ENCODE measurements at places on chromosomes 13 and 19. TPM values are rescaled to one million over a fixed set of nuclear protein-coding genes. Genes with fewer than 3 reads are reported as not detected.

The PEG3 gene
- 3.5 TPM for polyA plus RNA-seq

The FGF14 gene
- polyA plus RNA-seq = 0.59 TPM

The FUT3 gene
- polyA plus RNA-seq = 3.3 TPM

The SETDB2 gene
- polyA plus RNA-seq = 4.7 TPM

The DCT gene
- not detected for polyA plus RNA-seq

The IL11 gene
- 2.1 TPM for polyA plus RNA-seq

The CCDC61 gene
- 19.4 TPM for polyA plus RNA-seq

The SLAIN1 gene
- 7.5 TPM for polyA plus RNA-seq

The CEACAM16 gene
- polyA plus RNA-seq = not detected

The FSD1 gene
- not detected for polyA plus RNA-seq

The BEST2 gene
- polyA plus RNA-seq = not detected

The SMIM24 gene
- 62.6 TPM for polyA plus RNA-seq

The CPB2 gene
- polyA plus RNA-seq = not detected

The CDC42EP5 gene
- 55.2 TPM for polyA plus RNA-seq

The VSIG10L gene
- 0.25 TPM for polyA plus RNA-seq

The ZNF99 gene
- not detected for polyA plus RNA-seq

The SPACA4 gene
- polyA plus RNA-seq = 0.18 TPM

The MIA gene
- polyA plus RNA-seq = not detected

The PSPN gene
- polyA plus RNA-seq = 1.1 TPM

The RDH8 gene
- not detected for polyA plus RNA-seq

The KLK2 gene
- not detected for polyA plus RNA-seq

The PSG7 gene
- polyA plus RNA-seq = not detected

The KLHL26 gene
- polyA plus RNA-seq = 1.9 TPM

The NLRP11 gene
- polyA plus RNA-seq = not detected

The LYL1 gene
- polyA plus RNA-seq = 7.3 TPM

The NUP58 gene
- 11.4 TPM for polyA plus RNA-seq

The ZNF563 gene
- 1.9 TPM for polyA plus RNA-seq

The FXYD7 gene
- polyA plus RNA-seq = 1.8 TPM

The MBNL2 gene
- polyA plus RNA-seq = 26.5 TPM

The SELENOV gene
- polyA plus RNA-seq = not detected

The LGI4 gene
- polyA plus RNA-seq = 5.1 TPM

The ZNF763 gene
- polyA plus RNA-seq = 3.3 TPM

The PLPPR2 gene
- 41.0 TPM for polyA plus RNA-seq

The ZNF440 gene
- polyA plus RNA-seq = 5.5 TPM

The MIPEP gene
- 3.6 TPM for polyA plus RNA-seq

The CBLC gene
- polyA plus RNA-seq = 13.3 TPM

The RTBDN gene
- polyA plus RNA-seq = not detected

The ZNF69 gene
- 1.3 TPM for polyA plus RNA-seq

The FPR1 gene
- polyA plus RNA-seq = 0.77 TPM

The CLEC4G gene
- 2.3 TPM for polyA plus RNA-seq

The PRR36 gene
- polyA plus RNA-seq = not detected

The ZNF420 gene
- polyA plus RNA-seq = 5.6 TPM

The ZNF470 gene
- 3.4 TPM for polyA plus RNA-seq

The ZNF491 gene
- polyA plus RNA-seq = 2.0 TPM

The IRGC gene
- polyA plus RNA-seq = not detected

The WDR88 gene
- polyA plus RNA-seq = not detected

The CLEC17A gene
- not detected for polyA plus RNA-seq

The ZNF823 gene
- polyA plus RNA-seq = 3.4 TPM

The SCN1B gene
- polyA plus RNA-seq = 9.9 TPM

The MEIS3 gene
- 3.9 TPM for polyA plus RNA-seq

The COL4A1 gene
- 73.3 TPM for polyA plus RNA-seq

The FFAR1 gene
- not detected for polyA plus RNA-seq

The TNFSF9 gene
- not detected for polyA plus RNA-seq

The PALM3 gene
- 3.5 TPM for polyA plus RNA-seq

The VSTM2B gene
- not detected for polyA plus RNA-seq

The OR7A5 gene
- polyA plus RNA-seq = not detected

Data from aorta (tissue), 5 donors.